ENCODE measurements at places on chromosomes 1 and 21. TPM values are rescaled to one million over a fixed set of nuclear protein-coding genes. Genes with fewer than 3 reads are reported as not detected.

The PHGDH gene
- 58.7 TPM for total RNA-seq

The OR2M5 gene
- total RNA-seq = not detected

The ATXN7L2 gene
- total RNA-seq = 11.9 TPM

The GSTM5 gene
- 0.46 TPM for total RNA-seq

The ADORA3 gene
- not detected for total RNA-seq

The MIXL1 gene
- not detected for total RNA-seq

DNA sequence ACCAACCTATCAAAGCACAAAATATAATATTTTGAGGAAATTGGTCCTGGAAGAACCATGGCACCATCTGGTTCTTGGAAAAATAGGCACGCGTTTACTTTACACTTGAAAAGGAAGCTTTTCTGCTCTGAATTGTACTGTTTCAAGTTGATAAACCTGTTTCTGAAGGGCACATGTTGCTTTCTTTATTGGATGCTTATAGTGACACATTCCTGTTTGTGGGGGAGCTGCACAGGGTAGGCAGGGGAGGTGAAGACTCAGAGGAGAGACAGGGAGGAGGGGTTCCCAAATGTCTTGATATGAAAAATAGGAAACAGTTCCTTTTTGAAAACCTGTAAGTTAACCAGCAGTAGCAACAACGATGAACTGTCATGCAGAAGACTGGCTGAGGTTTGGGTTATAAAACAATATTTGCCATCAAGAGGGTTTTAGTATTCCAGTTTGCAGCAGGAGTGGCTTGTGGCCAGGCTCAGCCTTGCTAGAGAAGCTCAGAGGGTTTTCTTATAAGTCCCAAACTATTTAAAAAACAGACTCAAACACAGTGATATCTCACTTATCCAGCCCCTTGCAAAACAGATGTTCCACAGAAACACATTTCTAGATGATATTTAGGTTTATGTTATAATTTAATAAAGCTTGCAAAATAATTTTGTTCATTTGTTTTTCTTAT, 127.0 kb upstream of the MROH9 start:
- DNase-seq = no peak

DNA sequence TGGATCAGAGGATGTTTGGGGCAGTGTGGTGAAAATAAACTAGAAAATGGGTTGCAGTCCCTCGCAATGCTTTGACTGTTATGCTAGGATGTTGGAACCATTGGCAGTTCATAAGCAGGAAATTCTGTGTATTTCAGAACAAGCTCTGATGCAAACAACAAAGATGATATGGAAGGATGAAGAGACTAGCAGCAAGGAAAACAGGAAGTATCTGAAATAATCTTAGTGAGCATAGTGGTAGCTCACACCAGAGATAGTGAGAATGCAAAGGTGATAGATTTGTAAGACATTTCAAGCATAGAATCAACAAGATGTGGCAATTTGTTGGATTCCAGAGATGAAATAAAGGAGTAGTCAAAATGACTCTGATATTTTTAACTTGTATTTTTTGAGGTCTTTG, 11.1 kb upstream of the RCC1 start:
- no peak for DNase-seq

GRCh38 chr21:36169470-36170128, 13.0 kb downstream of the DOP1B start:
- no peak for DNase-seq

DNA sequence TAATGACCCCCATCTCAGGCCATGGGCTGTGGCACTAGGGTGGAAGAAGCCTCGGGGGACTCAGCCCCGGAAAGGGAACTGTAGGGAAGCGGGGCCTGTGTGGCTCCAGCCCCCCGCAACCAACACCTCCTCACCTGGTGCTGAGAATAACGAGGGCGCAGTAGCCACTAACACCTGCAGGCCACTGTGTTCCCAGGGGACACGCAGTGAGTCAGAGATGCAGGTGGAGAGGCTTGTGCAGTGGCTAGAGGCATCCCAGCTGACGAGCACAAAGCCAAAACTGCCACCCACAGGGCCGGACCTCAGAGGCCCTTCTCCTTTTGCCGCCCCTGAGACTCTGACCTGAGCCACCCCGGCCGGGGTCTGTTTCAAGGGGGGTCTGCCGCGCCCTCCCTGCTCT, 33.5 kb upstream of the CCDC27 start:
- no peak for DNase-seq

DNA sequence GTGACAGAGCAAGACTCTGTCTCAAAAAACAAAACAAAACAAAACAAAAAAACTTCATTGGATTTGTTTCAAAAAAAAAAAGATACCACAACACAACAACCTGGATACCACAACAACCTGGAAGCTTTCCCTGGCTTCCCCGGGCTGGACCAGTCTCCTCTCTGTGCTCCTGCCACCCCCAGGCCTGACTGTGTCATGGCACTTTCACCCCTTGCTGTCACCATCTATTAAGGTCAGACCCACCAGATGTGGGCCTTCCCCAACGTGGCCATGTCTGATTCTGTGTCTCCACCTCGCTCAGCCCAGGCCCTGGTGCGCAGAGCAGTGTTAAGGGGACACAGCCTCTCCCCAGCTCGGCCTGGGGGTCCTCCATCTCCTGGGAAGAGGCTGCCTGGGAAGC, 28.3 kb upstream of the ACOT11 start:
- no peak for DNase-seq

GRCh38 chr1:186534401-186534800, 73.5 kb upstream of the PDC start:
- DNase-seq = no peak

- no peak for DNase-seq
These were observed 49.6 kb downstream of the INTS7 start for GRCh38 chr1:211985556-211986264.

DNA sequence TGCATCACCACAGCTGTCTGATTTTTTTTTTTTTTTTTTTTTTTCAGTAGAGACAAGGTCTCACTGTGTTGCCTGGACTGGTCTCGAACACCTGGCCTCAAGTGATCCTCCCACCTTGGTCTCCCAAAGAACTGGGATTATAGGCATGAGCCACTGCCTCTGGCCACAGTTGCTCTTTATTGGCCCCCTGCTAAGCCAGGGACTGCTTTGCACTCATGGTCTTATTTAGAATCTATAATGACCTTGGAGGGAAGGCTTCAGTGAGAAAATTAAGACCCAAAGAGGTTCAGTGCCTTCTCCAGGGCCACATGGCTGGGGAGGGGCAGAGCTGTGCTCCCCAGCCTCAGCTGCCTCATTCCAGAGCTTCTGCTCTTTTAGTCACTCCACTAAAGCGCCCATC, 84.9 kb downstream of the PTPRU start:
- DNase-seq = no peak

DNA sequence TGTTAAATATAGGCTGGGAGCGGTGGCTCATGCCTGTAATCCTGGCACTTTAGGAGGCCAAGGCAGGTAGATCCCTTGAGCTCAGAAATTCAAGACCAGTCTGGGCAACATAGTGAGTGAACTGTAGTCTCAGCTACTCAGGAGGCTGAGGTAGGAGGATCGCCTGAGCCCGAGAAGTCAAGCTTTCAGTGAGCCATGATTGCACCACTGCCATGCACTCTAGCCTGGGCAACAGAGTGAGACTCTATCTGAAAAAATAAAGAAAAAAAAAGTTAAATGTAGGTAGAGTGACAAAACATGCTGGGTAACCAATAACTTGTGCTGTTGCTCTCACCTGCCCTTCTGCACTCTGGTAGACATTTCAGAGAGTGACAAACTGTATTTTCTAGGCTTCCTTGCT, 25.0 kb upstream of the SRSF10 start:
- no peak for DNase-seq
